GM06990 (cell line): ENCODE measurements at places on chromosomes 16 and 17.

GRCh38 chr16:21645261-21645721 lies 7.1 kb downstream of the IGSF6 start:
- peak; percentile 73 for DNase-seq

DNA sequence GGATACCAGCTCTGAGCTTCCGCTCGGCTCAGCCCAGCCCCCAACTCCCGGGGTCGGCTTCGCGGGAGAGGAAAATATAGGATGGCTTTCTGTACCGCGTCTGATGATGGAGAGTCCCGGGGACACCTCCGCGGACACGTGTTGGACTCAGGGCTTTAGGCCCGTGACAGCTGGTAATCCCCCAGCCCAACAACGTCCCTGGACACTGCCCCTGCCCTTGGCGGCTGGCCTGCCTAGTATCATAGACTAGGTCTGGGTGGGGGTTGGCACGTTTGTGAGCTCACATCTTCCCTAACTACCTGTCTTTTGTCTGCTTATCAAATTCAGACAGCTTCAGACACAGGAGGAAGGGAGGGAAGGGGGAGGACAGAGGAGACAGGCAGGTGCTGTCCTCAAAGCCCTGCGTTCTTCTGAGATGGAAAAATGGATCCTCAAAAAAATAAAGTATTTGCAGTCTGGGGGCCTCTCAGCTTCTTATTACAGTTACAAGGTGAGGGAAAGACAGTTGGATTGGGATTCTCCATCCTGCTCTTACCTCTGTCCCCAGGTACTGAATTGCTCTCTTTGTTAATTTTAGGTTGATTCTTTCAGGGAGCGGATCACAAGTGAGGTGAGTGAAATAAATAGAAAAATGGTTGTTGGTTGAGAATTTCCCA lies 698 bp downstream of the PSME3 start:
- DNase-seq, result no peak

DNA sequence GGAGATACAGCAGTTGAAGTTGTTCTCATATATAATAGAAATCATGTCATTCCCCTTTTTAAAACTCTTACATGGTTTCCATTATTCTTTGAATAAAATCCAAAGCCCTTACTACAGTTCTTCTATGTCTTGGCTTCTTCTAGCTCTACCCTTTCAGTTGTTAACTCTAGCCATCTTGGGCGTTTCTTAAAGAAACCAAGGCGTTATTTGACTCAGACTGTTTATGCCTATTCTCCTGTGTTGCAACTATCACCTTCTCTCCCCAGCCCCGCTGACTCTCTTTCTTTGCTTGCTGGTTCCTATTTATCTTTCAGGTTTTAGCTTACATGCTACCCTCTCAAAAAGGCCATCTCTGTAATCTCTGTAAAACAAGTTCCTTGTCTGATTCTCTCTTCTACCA lies 32.7 kb downstream of the NFATC3 start:
- DNase-seq, result no peak

DNA sequence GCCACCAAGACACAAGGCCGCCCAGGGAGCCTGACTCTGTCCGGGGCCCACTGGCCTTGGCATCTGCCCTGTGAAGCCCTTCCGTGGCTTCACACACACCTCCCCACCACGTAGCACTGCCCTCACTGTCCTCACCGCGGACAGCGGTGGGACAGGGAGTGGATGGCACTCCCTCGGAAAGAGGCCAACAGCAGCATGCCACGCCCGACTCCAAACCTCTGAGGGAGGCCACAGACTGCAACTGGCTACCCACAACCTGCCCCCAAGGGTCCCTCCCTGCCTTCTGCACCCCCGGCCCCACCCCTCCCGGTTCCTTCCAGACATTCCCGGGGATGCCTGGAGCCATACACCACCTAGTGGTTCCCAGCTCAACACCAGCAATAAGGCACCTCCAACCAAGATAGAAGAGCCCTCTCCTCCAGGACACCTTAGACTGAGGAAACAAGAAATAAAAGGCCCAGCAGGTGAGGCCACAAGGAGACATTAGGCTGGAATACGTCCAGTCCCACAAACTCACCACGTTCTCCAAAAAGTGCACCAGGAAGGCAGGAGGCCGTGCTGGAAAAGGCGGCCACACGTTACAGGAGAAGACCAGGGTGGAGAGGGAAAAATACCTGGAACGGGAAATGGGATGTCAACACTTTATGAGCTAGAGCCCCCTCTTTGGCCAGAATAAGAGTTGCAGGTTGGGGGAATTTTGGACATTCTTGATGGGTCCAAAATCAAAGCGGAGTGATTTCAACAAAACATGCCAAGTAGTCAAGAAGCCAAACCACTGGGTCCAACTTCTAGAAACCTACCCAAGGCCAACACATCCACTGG lies 310.0 kb downstream of the SOX9 start:
- DNase-seq, result no peak

DNA sequence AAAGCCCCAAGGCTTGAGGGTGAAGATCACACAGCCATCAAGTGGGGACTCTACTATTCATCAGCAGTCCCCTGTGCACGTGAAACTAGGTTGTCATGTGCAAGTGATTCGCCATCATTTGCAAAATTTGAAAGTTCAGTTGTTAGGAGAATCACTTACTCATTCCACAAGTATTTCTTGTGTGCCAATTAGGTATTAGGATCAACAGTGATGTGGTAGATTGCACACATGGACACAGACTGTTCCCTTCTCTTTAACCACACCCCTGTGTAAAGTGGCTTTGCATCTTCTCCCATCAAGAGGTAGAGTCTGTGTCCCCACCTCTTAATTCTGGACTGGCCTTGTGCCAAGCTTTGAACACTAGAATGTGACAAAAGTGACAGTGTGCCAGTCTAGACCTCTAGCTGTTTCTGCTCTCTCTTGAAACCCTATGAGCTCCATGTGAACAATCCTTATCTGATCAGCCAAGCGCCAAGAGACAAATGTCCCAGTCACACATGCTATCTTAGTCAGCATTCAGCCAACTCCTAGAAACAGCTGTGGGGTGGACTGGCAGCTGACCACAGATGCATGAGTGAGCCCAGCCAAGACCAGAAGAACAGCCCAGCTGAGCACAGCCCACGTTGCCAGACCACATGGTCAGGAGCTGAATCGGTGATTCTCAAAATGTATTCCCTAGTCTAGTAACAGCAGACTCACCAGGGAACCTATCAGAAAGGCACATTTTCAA lies 31.5 kb upstream of the SHISA9 start:
- no peak for DNase-seq

DNA sequence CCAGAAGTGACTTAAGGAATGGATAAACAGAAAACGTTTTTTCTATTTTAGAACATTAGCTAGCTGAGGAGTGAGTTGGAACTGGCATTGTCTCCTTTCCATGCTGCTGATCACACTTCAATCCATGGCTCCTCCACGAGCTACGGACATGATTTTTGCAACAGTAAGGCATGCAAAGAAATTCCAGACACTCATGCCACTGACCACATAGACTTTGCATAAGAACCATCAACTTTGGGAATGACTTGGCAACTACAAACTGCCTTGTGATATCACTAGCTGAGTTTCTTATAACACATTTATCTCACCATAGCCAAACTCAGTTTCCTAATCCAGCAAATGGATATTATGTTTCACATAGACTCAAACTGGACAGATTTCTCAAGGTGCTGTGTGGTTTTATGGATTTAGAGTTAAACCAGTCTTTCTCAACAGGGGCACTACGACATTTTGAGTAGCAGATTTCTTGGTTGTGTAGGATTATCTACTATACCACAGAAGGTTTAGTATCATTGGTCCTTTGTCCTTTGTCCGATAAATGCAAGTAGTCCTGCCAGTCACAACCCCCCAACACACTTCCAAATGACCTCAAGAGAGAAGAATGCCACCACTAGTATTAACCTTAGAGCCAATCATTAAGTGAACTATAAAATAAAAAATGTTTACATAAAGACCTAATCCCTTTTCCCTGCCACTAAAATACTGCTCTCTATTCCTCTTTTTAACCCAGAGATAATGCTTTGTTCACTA lies 48.3 kb upstream of the C17orf78 start:
- DNase-seq, result no peak

DNA sequence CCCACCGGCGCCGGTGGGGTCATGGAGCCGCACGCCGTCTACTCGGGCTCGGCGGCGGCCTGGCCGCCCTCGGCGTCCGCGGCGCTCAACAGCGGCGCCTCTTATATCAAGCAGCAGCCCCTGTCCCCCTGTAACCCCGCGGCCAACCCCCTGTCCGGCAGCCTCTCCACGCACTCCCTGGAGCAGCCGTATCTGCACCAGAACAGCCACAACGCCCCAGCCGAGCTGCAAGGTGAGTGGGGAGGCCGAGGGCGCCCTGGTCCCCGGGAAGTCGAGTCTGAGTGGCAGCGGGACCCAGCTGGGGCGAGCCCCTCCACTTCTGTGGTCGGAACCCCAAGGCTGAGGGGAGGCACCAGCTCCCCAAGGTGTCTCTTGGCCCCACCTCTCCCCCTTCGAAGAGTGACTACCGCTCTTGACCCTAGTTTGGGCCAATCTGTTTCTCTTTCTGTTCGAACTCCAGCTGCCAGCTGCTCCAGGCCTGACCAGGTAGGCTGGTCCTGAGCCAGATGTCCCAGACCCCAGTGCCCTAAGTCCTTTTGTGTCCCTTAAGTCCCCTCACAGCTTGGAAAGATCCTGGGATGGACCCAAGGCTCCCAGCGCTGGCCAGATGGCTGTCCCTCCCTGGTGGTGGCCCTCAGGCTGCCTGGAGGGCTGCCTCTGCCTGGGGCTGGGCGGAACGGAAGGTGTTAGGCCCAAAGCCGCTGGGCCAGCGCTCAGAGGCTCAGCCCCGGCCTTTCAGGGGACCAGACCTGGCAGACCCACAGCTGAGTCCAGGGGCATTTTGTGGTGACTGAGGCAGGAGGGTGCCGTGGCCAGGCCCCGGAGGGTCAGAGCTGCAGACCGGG lies 1.2 kb downstream of the FOXF1 start:
- DNase-seq, result no peak
